ENCODE measurements at places on chromosomes 7 and 10.

DNA sequence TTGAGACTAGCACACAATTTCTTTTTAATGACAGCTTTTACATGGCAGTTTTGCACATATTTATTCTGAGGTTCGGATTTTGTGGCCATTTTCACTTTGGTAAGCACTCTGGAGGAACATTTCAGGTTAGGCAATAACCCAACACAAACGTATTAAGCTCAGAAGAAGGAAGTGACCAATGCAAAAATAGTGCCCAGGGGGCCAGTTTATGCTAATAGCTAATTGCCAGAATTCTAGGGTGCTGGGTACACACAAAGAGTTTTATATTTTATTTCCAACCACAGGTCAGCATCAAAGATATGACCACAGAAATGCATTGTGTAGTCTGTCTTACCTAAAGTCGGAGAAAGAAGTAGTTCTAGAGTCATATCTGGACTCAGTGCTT lies 8.4 kb upstream of the AGR2 start:
- no peak for DNase-seq

DNA sequence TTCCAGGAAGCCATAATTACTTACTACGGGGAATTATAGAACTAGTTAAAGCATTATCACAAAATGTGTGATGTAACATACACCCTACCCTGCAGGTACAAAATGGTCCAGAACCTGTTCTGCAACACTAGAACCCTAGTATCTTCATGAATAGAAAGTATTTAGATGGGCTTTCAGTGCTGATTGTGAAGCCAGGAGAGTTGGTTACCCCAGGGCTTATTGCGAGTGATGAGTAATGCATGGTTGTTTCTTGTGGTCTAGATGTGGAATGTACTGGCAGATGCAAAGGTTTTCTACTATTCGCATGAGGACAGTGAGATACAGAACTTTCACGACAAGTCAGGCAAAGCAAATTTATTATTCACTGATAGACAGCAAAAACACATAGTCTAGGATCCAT lies 33.6 kb upstream of the AGR3 start:
- DNase-seq: no peak

DNA sequence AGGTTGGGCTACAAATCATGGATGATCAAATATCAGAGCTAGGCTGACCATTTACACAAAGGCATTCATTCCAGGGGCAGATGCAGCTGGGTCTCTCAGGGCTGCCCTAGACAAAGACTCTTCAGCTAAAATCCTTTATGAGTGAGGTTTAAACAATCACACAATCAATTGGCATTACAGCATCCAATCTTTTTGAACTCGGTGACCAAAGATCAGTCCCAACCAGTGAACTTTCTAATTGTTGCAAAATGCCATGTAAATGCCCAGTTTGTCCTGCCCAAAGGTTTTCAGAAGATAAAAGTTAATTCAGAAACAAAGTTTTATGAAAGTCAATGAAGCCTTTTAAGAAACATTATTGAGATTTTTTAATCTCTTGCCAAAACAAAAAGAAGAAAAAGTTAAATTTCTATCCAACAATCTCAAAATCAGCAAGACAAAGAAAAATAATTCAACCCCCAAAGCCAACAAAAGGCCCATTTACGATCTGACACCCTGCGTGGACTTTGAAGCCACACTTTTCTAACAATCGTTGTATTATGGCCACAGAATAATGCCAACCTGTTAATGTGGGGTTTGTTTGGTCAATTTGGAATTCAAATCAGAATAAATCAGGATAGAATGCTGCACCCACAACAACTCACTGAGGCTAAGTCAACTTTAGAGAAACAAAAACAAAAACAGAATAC lies 40.9 kb downstream of the GPR37 start:
- DNase-seq: no peak

- DNase-seq: no peak
Observed at GRCh38 chr7:80374321-80374720, 137.5 kb downstream of the GNAT3 start.

- no peak for DNase-seq
Observed at GRCh38 chr7:128946936-128947830, 9.5 kb downstream of the IRF5 start.

DNA sequence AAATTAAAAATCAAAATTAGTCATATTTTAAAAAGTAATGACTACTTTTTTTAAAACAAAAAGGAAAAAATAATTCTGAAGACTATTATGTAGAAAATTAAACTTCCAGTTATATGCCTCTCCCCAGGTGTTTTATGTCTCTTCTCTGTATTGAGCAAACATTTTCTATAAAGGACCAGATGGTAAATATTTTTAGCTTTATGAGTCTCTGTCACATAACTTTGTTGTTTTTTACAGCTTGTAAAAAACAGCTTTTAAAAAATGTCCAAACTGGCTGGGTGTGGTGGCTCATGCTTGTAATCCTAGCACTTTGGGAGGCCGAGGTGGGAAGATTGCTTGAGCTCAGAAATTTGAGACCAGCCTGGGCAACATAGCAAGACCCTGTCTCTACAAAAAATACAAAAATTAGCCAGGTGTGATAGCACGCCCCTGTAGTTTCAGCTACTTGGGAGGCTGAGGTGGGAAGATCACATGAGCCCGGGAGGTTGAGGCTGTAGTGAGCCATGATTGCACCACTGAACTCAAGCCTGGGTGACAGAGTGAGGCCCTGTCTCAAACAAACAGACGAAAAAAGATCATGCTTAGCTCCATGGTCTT lies 23.5 kb downstream of the GARS1 start:
- no peak for DNase-seq

- DNase-seq: no peak
Observed at GRCh38 chr10:63749915-63750314, 228.7 kb downstream of the REEP3 start.

DNA sequence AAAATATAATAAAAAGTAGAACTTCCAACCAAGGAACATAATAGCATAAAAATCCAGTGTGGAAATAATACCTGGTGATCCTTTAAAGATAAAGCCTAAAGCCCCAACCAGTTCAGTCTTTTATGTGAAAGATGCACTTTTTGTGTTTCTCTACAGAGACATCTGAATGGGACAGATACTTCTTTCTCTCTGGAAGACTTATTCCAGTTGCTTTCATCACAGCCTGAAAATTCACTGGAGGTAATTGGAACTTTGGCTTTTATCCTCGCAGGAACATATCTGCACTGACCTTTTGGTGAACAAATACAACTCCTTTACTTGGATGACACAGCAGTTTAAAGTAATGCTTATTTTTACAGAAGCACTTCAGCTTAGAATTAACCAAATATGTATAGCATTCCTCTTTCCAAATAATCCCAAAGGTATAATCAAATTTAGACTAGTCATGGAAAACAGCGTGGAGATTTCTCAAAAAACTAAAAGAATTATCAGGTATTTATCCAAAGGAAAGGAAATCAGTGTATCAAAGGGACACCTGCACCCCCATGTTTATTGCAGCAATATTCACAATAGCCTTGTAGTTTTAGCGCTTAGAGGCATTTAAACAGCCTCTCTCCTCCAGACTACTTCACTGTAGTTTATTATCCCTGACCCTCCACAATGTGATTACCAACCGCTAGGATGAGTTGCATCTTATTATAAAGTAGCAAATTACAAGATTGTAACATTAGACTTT lies 16.8 kb downstream of the HNRNPA2B1 start:
- DNase-seq: no peak

DNA sequence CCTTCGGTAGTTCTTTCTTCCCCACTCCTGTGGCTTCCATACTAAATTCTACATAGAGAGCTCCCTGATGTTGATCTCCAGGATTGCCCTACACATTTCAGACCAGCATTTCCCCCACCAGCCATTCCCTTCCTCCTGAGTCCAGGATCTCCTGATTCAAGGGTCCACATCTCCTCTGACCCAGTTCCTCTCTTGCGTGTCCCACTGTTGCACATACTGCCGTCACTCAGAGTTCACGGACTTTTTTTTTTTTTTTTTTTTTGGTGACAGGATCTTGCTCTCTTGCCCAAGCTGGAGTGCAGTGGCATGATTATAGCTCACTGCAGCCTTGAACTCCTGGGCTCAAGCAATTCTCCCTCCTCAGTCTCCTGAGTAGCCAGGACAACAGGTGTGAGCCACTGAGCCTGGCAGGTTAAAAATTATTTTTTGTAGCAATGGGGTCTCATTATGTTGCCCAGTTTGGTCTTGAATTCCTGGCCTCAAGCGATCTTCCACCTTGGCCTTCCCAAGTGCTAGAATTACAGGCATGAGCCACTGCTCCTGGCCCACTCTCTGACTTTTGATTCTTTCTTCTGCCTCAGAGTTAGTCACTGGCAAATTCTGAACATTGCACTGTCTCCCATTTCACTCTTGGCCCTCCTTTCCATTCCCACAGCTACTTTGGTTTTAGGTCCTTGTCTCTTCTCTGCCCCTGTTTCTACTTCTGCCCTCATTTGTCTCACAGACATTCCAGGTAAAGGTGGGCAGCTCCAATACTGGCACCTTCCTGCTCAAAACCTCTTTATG lies 29.6 kb upstream of the ZRANB1 start:
- DNase-seq: no peak

- DNase-seq: no peak
Observed at GRCh38 chr10:105109164-105109563, 468.1 kb downstream of the SORCS3 start.

DNA sequence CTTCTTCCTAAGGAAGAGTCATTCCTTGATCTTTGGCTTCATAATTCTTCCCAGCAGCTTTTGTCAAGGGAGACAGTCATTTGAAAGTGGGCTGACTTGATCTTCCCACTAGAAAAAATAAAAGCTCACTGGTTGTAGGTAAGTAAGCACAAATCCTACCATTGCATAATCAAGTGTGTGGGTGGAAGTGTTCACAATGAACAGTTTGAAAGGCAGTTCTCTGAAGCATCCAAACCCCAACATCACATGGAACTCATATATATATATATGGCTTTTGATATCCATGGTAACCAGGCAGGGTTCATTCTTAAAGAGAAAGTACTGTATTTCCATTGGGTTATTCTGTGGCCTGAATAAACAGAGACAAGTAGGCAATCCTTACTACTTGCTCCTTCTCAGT lies 51.6 kb downstream of the ARMH3 start:
- no peak for DNase-seq

- DNase-seq: no peak
Observed at GRCh38 chr10:46033602-46034011, 3.2 kb upstream of the NCOA4 start.

DNA sequence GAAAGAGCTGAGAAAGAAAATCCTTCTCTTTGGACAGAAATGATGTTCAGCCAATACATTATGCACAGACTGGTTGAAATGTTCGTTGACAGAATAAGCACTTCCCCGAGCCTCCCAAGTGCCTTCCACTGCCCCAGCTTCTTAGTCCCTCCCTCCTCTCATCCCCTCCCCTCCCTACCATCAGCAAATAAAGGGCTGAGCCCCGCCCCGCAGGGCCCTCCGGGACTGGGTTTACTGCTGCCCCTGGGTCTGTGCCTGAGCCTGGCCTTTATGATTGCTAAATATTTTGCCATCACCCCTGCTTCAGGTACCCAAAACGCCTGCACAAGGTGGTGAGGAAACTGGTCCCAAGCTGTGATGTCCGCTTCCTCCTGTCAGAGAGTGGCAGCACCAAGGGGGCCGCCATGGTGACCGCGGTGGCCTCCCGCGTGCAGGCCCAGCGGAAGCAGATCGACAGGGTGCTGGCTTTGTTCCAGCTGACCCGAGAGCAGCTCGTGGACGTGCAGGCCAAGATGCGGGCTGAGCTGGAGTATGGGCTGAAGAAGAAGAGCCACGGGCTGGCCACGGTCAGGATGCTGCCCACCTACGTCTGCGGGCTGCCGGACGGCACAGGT lies 28.1 kb downstream of the HKDC1 start:
- no peak for DNase-seq

DNA sequence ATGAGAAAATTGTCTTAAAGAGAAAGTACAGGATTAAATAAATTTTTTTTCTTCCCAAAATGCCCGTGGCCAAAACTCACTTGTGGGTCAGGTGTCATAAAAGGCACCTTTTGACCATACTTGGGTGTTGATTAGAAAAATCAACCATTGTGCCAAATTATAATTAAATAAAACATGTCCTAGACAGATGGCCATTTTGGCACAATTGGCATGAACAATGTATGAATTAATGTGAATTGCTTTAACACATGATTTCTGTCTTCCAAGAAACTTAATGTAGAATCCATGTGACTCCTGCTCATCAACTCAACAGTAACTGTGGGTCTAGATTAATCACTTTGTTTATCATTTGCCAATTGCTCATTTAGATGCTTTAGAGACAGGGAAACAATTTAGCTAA lies 64.0 kb downstream of the CSTF2T start:
- DNase-seq: no peak

DNA sequence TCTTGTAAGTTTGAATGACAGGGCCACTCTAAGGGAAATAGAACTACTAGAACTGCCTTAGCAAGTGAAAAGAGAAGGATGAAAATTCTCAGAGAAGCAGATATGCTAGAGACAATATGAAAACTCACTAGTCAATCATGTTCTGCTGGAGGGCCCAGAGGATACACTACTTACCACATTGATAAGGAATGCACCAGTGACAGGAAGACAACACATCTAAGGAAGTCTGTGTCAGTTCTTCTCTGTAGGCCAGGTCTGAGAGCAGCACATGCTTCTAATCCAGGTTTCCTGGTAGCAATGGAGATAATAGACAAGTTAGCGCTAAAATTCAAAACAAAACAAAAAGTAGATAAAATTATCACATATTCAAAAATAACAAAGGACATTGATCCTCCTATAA lies 235.2 kb upstream of the AKR1E2 start:
- no peak for DNase-seq

DNA sequence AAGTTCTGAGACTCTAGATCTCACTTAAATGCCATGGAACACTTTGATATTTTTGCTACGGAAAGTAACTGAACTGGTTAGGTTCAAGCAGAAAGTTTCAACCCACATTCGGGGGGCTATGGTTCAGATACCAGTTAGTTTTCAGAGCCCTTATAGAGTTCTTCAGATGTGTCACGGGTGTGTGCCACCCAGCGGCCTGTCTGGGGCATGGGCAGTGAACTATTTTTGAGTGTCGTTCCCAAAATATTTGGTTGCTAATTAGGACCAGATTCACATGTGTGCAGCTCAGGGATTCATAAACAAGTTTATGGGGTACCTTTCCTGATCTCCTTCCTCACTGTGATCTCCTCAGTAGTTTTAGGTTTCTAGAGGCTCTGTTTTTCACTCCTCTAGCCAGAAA lies 271.9 kb downstream of the C7orf25 start:
- DNase-seq: no peak

DNA sequence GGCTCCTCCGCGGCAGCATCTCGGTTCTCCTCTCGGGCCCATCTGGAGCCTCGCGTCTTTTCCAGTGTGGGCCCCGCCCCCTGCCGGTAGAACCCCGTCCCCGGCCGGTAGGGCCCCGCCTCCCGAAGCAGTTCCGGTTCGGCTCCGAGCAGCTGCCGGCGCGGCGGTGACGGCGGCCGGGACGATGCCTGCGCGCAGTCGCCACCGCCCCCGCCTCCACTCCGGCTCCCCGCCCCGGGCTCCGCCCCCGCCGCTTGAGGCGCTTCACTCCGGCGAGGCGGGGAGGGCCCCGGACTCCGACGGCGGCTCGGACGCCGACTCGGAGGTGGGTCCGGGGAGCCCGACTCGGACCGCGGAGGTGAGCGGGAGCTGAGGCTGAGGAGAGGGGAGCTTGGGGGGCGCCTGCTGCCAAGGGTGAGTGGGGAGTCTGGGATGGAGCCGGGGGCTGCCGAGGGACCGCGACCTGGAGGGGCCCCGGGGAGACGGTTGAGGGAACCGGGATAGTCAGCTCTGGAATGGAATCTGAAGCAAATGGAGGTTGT lies at the start of gene SAMD8:
TSS of gene SAMD8 (plus strand) at position 292 of the 542 bp plus-strand sequence. CDS start 38,873 bp downstream, outside the sequence.
- peak; percentile 91 for DNase-seq

GRCh38 chr7:12139416-12139815 lies 71.7 kb upstream of the TMEM106B start:
- DNase-seq: no peak

- no peak for DNase-seq
Observed at GRCh38 chr10:133253361-133253955, 15.8 kb downstream of the VENTX start.

GRCh38 chr10:91036807-91037411 lies 116.0 kb upstream of the ANKRD1 start:
- no peak for DNase-seq

Data from H1 (cell line).